HL-60 (cell line): ENCODE measurements at places on chromosomes 11 and 22.
A peak's percentile ranks its signal among the peaks of the same experiment; 100 is the strongest.

DNA sequence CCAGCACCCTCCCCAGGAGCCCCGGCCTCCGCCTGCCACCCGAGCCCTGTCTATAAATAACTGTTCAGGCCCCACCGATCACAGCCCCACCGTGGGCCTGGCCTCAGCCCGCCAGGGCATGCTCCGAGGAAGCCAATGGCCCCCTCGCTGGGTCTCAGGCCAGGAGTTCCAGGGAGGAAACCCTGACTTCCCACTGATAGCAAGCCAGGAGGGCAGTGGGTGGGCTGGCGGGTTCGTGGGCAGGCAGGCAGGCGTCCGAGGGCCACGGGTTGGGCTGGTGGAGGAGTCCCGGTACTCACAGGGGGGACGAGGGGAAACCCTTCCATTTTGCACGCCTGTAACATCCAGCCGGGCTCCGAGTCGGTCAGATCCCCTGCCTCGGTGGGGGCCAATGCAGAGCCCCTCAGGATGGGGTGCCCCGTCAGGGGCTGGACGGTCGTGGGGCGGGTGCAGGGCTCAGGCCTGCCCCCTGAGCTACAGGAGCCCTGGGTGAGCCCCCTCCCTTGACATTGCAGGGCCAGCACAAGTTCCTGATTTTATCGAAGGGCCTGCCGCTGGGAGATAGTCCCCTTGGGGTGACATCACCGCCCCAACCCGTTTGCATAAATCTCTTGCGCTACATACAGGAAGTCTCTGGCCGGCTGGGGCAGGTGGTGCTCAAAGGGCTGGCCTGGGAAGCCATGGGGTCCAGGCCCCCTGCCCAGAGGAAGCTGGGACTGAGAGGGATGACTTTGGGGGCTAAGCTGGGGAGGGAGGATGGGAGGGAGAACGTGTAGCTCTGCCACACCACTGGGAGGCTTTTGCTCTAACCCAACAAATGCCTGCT, at the start of gene SPI1:
TSS of gene SPI1 (minus strand) at position 538 of the 826 bp plus-strand sequence. CDS start at position 344, 194 bp downstream.
- DNase-seq, result peak; percentile 97

- no peak for DNase-seq
Measured at GRCh38 chr11:19714022-19714386, 1.4 kb downstream of the NAV2 start.

GRCh38 chr11:36412781-36413383, 97.2 kb downstream of the TRAF6 start:
- no peak for DNase-seq

DNA sequence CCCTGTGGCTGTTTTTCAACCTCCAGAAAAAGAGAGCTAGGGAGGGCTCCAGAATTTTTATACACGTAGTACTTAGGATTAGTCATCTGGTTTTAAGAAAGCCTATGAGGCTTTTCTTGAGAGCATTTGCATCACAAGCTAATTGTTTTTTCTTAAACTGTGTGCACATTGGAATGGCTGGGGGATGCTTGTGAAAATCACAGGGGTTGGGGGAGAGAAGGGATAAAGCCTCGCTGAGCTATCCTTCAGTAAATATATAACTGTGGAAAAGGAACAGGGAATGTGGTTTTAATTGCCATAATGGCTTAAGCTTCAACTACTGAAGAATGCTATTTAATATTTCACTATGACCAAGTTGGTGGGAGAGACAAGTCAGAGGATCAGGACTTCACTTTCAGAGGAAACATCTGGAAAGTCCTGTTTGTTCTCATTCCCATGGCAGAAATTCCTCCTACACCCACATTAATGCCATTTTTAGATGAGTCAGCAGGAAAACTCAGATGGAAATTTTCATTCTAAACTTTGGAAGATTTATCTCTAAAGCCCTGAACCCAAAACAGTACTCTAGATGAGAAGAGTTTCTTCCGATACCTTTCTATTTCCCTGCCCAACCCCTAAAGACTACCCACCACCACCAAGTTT, 591.3 kb downstream of the LRRC4C start:
- no peak for DNase-seq

- no peak for DNase-seq
Measured at GRCh38 chr22:30290342-30291057, 1.2 kb upstream of the CASTOR1 start.

- DNase-seq, result no peak
Measured at GRCh38 chr11:8833568-8834315, 77.2 kb upstream of the AKIP1 start.

DNA sequence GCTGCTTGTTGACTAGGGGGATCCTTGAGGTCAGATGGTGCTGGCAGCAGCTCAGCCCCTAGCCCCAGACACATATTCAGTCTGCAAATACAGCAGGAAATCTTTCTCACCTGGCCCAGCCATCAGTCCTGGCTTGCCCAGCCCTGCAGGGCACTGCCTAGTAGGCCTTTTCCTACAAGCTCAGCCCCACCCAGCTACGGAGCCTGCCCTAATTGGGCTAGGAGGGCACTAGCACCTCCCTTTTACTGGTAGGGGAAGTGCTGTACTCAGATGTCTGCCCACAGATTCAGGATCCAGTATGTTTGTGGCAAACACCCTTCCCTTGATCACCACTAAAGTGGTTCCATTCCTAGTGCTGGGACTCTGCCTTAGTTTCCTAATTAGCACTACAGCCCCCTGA, 257.1 kb upstream of the CADM1 start:
- DNase-seq, result no peak

- no peak for DNase-seq
Measured at GRCh38 chr11:69350040-69350439, 56.1 kb downstream of the MYEOV start.

- DNase-seq, result no peak
Measured at GRCh38 chr11:35887737-35888136, 56.1 kb upstream of the LDLRAD3 start.

GRCh38 chr11:83692675-83693074, 406.5 kb upstream of the CCDC90B start:
- DNase-seq, result no peak

- no peak for DNase-seq
Measured at GRCh38 chr11:35478471-35479091, 46.8 kb downstream of the PAMR1 start.

DNA sequence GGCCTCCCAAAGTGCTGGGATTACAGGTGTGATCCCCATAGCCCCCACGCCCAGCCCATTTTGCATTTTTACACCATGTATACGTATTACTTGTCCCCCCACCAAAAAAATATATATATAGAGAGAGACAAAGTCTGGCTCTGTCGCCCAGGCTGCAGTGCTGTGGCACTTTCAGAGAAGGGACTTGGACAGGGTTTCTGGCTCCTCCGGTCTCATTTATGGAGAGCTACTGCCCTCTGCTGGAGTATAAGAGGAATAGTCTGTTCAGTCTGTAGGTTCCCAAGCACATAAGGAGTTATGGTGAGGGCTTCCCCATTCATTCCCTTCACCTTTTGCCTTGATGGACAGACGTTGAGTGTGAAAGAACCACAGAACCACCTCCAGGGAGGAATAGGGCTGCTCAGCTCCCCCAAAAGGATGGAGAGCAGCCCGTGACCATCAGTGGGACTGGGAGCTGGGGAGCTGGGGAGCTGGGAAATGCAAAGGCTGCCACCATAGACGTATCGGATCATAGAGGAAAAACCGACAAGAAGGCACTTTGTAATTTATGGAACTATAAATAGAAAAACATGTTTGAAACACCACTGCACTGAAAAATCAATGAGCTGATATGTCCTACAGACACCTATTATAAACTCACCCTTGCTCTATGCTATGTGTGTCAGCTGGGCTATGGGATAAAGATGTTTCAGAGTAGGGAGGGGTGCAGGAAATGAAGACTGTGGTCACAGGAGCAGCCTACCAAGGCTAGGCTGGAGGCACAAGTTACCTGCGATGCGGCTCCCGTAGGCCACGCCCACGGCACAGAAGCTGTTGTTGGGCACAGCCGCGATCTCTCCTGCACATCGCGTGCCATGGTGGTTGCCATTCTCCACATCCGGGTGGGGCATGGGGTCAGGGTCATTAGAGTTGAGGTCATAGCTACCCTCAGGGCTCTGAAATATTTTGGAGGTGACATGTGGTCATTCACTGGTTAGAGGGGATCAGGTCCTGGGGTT, 5.2 kb downstream of the PCSK7 start:
- DNase-seq, result peak; percentile 62

DNA sequence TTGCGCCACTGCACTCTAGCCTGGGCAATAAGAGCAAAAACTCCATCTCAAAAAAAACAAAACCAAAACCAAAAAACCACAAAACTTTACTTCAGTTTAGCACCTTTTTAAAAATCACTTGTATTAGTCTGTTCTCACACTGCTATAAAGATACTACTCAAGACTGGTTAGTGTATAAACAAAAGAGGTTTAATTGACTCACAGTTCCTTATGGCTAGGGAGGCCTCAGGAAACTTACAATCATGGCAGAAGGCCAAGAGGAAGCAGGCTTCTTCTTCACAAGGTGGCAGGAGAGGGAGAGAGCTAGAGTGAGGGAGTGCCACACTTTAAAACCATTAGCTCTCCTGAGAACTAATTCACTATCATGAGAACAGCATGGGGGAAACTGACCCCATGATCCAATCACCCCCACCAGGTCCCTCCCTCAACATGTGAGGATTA, 261.3 kb downstream of the TMEM135 start:
- no peak for DNase-seq

- no peak for DNase-seq
Measured at GRCh38 chr11:12743834-12744449, 69.7 kb downstream of the TEAD1 start.

DNA sequence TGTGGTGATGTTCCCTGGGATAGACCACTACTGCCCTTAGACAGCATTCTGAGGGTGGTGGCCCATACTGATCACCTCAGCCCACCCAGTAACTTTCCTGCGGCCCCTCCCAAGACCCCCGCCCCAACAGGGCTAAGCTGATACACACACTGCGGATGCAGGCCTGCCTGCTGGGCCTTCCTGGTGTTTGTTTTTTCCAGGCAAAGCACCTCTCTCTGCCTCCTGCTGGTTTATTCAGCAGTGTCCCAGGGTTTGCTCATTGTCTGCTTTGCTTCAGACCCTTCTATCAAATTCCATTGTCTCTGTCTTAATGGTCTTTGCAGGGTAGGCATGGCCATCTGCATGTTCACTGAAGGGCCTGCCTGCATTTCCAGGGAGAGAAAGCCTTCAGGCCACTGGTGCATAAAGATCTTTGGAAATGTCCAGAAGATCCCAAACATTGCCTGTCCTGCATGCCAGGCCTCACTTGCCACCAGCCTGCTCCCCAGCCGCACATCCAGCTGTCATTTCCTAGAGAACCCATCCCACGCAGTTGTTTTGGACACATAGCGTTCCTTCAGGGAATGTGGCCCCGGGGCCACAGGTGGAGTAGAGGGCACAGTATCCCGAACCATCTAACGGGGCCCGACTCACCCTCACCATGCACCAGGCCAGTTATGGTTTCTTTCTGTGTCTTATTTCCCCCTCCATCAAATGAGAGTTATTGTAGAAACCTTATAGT, 50.2 kb downstream of the BCR start:
- no peak for DNase-seq

DNA sequence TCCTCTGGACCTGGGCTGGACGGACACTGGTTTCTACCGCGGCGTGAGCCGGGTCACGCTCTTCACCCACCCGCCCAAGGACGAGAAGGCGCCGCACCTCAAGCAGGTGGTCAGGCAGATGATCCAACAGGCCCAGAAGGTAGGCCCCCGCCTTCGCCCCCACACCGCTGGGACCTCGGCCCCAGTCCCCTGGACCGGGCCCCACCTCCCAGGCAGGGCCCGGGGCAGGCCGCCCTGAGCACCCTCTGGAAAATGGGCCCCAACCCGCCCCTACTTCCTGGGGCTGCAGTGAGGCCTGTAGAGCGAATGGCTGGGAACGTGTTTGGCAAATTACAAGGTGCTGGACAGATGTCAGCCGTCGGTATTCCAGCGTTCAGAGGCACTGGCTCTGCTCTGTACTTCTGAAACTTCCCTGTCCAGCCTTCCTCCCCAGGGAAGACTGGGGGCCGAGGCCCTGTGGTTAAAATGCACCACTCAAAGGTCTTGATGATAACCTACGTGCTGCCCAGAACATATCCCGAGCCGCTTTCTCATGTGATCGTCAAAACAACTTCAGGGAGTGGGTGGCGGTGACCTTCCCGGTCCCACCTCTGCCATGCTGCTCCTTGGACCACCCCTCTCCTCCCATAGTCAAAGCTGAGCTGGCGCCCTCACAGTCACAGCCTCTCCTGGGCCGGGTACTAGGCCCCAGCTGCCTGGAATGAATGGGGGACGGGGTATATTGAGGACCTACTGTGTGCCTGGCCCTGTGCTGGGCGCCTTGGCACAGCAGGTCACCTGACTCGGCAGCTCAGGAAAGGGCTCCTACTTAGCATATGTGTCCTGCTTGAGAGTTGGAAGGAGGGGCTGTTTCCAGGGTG, 869 bp downstream of the FAM83F start:
- no peak for DNase-seq

DNA sequence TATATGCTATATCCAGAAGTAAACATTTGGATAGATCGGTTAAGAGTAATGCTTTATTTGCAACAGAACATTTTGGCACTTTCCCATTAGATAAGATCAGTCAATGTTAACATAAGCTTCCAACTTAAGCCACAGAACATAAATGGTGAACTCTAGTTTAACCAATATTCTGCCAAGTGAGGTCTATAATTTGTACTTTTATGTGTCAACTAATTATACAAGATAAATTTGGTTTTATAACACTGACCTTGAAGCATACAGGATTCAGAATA, 23.5 kb upstream of the BLID start:
- no peak for DNase-seq

GRCh38 chr11:95674657-95675358, 114.8 kb downstream of the FAM76B start:
- DNase-seq, result no peak

DNA sequence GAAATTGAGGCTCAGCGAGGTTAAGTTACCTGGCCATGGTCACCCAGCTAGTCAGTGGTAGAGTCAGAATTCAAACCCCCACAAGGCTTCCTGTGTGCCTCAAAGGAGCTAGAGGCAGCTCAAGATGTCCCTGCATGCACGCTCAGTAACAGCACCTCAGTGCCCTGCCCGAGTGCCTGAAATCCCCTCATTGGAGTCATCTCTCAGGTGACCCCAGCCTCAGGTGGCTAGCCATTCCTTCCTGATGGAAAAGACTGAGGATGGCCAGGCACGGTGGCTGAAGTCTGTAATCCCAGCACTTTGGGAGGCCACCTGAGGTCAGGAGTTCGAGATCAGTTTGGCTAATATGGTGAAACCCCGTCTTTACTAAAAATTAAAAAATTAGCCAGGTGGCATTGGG, 36.9 kb downstream of the LIF start:
- no peak for DNase-seq

DNA sequence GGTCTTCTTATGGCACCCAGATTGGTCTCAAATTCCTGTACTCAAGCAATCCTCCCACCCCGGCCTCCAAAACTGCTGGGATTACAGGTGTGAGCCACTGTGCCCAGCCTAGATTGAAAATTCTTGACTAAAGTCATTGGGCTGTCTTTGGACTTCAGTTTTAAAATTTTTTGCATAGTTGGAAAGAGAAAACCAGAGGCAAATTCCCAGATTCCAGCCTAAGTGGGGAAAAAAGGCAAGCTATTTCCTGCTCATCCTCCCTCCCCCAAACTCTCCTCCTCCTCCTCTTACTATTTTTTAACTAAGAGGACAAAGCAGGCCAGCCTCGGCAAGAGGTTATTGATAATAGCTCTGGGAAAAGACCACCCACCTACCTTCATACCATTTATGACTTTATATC, 78.6 kb upstream of the CLMP start:
- DNase-seq, result no peak

GRCh38 chr11:8097468-8097867, 16.5 kb downstream of the TUB start:
- DNase-seq, result no peak
